Psoas muscle (tissue), 8 donors: ENCODE measurements at places on chromosomes 4 and X.

DNA sequence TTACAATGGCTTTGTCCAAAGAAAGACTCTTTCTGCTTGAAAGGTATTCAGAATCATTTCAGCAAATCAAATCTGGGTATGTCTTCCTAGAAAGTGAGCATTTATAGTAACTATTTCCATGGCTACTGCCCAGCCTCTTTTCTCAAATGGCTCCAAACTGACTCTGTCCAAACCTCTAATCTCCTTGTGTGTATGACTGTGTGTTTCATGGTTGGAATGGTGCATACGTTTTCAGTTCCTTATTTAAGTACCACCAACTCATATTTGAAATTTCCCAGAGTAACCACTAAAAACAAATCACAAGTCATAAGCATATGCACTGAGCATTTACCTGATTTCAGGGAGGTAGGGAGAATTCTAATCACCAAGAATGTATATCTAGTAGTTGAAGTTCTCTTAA lies 106.0 kb downstream of the TMEM144 start:
- no peak for DNase-seq

GRCh38 chr4:105666693-105667092 lies 41.8 kb downstream of the INTS12 start:
- no peak for DNase-seq

- DNase-seq, result no peak
Observed at GRCh38 chr4:185318679-185319078, 77.0 kb downstream of the LRP2BP start.

DNA sequence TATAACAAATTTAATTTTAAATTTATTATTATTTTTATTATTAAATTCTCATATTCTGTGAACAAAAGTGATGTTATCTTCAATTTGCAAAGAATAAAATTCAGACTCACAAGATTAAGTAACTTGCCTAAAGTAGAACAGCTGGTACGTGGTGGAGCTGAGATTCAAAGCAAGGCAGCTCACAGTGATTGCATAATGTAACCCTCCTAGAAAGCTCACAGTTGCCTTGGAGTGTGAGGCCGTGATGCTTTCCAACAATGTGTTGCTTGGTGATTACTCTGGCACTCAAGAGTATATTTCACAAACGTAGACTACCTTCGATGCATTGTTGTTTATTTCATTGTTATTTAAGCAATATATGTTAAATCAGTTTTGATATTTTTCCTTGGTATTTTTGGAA lies 1039.2 kb upstream of the PABPC4L start:
- DNase-seq, result no peak

DNA sequence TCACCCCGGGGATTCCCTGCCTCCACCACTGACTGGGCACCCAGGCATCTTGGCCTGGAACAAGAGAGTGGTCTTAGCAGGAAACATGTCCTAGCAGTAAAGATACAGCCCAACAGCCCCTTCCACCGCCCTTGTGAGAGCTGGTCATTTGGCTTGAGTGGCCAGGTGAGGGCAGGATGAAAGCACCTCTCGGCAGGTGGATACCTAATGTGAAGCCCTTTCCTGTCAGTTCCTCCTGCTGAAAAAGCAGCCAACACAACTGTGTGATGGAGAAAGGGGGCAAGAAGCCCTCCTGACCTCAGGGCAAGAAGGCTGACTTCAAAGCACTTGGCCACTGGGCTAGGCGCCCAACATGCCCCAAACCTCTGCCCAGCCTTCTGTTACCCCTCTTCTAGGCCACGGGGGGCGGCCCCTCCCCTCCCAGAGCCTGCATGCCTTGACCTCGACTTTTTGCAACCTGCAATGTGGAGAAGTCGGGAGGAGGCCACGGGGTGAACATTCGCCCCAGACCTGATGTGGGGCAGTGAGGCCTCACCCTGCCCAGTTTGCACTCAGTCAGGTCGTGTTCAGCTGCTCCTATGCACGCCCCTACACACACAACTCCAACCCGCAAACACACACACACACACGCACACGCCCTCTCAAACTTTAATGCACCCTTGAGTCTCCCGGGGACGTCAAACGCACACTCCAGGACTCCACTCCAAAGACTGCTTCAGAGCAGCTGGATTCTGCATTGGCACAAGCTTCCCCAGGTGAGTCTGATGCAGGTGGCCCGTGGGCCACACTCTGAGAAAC lies 1.1 kb downstream of the LGI2 start:
- DNase-seq, result no peak

- no peak for DNase-seq
Observed at GRCh38 chrX:36422368-36422767, 502.8 kb downstream of the CFAP47 start.

GRCh38 chrX:14690553-14690952 lies 161.2 kb downstream of the GLRA2 start:
- no peak for DNase-seq

DNA sequence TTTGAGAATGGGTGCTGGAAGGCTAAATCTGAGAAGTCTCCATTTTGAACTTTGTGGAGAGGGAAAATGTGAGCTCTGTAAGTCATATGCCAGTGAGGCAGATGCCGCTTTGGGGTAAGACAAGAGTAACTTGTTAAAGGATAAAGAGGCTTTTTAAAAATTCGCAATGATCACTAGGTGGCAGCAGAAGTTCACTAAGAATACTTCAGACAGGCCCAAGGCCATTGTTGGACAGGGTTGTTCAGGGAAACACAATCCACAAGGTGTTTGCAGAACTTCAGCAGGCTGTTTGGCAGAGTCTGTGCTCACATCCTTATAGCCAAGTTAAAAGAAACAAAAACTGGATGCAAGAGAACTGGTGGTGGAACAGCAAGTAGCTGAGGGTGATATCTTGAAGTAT lies 13.7 kb upstream of the PIGA start:
- no peak for DNase-seq

DNA sequence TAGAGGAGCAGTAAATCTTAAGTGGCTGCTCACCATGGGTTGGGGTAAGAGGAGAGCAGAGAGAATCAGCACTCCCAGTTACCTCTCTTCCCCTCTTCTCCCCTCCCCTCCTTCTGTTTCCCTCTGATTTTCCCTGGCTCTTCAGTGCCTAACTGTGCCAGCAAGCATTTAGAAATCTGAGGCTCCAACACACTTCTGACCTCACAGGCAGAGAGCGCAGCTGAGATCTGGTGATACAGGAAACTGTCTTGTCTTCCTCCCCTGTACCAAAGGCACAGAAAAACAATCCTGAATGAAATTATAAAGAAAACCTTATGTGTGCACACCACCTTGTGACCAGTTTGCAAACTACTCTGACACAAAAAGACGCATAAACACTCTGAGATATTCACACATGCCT lies 82.4 kb upstream of the SMIM10 start:
- DNase-seq, result no peak

GRCh38 chr4:119151161-119151560 lies 15.5 kb downstream of the MYOZ2 start:
- no peak for DNase-seq

GRCh38 chr4:172979332-172979731 lies 189.3 kb upstream of the GALNT7 start:
- DNase-seq, result no peak
